ENCODE measurements at places on chromosomes 3 and 15.
A peak's percentile ranks its signal among the peaks of the same experiment; 100 is the strongest.

- DNase-seq: no peak
Measured at GRCh38 chr15:98643115-98643514, 5.2 kb upstream of the IGF1R start.

GRCh38 chr3:37628711-37629301 lies 232.9 kb upstream of the CTDSPL start:
- DNase-seq: no peak

- DNase-seq: no peak
Measured at GRCh38 chr15:98063315-98063714, 102.8 kb downstream of the ARRDC4 start.

DNA sequence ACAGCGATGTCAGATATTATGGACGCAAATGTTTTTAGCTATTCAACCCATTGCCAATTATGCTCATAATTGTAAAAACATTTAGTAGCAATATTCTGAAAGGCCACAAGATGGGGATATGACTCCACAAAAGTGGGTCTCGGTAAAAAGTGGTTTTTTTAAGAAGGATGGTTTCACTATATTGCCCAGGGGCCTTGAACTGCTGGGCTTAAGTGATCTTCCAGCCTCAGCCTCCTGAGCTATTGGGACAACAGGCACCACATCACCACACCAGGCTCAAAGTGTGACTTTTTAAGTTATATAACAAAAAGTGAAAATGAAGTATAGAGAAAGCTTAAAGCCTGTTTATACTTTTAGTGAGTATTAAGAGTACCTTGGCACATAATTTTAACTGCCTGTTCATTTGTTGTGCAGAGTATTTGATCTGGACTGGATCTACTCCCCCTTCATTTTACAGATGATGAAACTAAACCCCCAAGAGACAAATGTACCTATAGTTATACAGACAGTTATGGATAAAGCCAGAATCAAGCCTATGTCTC lies 9.4 kb downstream of the NAA50 start:
- no peak for DNase-seq

DNA sequence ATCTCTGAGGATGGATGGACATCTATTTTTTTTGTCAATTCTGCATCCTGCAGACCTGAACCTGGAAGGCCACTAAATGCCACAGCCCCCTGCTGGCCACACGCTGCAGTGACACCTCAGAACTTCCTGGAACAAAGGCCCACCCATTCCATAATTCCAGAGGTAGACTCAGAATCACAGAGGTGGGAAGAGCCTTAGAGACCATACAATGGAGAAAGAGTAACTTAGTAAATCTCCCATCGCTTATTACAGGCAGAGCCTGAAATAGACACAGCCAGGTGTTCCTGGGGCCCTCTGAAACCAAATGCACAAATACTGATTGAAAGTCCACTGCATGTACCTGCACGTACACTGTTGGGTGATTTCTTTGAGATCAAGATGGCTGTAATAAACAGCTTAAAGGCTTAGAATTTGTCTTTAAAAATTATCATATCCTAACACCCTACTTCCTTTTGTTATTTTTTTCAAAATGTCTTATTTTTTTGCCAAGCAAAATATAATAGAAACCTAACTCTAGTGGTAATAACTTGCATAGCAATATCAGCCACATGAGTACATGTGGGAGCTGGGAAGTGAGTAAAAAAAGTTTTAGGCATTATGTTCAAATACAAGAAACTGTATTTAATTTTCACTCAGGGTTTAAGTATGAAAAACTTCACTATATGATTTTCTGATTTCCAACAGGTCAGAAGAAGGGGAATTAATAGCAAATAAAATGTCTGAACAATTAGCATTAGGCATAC lies 62.7 kb downstream of the EOMES start:
- DNase-seq: peak; percentile 42

GRCh38 chr3:179149406-179149867 lies 1.3 kb downstream of the PIK3CA start:
- no peak for DNase-seq

- DNase-seq: no peak
Measured at GRCh38 chr15:64766058-64766457, 9.3 kb downstream of the RBPMS2 start.

GRCh38 chr3:41208507-41209220 lies 9.4 kb downstream of the CTNNB1 start:
- no peak for DNase-seq

GRCh38 chr3:127072221-127072771 lies 89.4 kb downstream of the PLXNA1 start:
- DNase-seq: no peak

GRCh38 chr3:177944228-177944661 lies 592.0 kb upstream of the KCNMB2 start:
- no peak for DNase-seq

DNA sequence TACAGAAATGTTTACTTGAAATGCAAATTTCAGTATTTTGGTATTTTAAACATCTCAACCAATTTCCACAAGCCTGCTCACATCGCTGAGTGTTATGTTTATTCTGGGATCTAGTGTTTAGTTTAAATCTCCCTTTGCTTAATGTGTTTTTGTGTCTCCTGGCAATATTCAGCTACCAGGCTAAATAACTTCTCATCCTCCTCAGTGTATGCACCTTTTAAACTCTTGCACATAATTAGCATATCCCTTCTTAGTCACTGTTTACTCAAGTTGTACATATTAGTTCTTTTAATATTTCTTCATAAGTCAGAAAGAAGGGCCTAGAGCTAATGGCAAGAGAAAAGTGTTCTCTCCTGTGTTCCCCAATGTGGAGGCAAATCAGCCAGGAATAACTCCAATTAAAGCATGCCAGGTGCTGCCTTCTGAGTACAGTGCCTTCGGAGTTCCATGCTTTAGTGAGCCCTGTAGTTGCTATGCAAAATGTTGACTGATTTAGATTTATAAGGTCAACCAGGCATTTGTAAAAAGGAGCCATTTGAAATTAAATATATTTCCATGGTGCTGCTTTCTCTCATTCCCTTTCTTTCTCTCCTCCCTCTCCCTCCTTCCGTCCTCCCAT lies 234.3 kb downstream of the GAP43 start:
- no peak for DNase-seq

DNA sequence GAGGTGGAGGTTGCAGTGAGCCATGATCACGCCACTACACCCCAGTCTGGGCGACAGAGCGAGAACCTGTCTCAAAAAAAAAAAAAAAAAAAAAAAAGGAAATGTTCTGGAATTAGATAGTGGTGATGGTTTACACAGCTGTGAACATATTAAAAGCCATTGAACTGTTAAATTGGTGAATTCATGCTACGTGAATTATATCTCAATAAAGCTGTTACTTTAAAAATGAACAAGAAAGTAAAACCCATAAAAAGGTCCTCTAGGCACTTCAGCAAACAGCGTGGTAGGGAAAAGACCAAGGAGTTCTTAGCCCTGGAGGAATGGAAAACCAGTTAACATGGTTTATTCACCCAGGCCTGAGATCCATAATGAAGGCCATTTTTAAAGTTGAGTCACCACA lies 180.1 kb downstream of the ATG7 start:
- no peak for DNase-seq

- DNase-seq: no peak
Measured at GRCh38 chr15:56552659-56553058, 87.7 kb upstream of the MNS1 start.

GRCh38 chr3:156702367-156702766 lies 28.0 kb downstream of the TIPARP start:
- no peak for DNase-seq

GRCh38 chr3:102299125-102299877 lies 135.5 kb upstream of the ZPLD1 start:
- DNase-seq: no peak

DNA sequence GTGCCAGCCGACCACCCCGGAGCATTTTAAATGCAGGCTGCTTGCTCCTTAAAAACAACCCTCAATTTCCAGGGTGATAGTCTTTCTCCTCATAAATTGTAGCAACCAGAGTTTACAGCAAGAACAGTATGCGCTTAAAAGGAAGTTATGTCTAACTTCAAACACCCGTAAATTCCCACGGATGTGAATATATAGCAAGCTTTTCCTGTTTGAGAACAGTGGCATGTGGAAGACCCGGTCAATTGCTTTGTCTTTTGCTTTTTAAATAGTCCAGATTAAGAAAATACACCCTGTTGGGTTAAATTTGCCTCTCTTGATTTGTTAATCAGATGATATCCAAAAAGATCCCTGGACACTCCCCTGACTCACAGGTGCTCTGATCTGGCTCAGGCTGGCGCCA lies 20.8 kb downstream of the MRPS25 start:
- DNase-seq: no peak

DNA sequence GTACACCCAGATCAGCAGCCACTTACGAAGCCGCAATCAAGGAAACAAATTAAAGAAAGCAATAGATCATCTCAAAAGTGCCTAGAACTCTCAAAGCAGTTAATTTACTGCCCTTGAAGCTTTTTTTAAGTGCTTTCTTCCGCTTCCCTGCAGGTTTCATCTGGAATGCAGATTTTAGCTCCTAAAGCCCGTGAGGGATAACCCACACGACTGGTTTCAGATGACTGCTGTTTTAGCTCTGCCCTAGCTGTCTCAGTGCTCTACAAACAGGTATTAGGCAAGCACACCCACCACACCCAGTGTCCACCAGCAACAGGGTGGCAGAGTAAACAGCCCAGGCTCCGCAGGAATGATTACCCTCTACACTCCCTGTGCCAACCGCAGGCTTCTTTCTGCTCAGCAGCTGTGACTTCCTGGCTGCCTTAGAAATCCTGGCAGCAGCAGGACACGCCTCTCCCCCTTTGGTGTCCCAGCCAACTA lies 126.0 kb downstream of the FMN1 start:
- DNase-seq: no peak

GRCh38 chr3:88997260-88997659 lies 110.2 kb upstream of the EPHA3 start:
- DNase-seq: no peak

All from T1000 (cell line).